ENCODE measurements at places on chromosomes 4 and X. TPM values are rescaled to one million over a fixed set of nuclear protein-coding genes. Genes with fewer than 3 reads are reported as not detected.

CNGA1 gene
- 0.46 TPM for total RNA-seq

CETN2 gene
- total RNA-seq: 92.0 TPM

CDS1 gene
- 22.6 TPM for total RNA-seq

EDA2R gene
- total RNA-seq: 1.2 TPM

ODAM gene
- total RNA-seq: not detected

CSN1S1 gene
- total RNA-seq: not detected

IL21 gene
- not detected for total RNA-seq

Data from diencephalon (tissue), 1 donor.